Kidney (tissue), 22 donors: ENCODE measurements at places on chromosomes 3 and 15. TPM values are rescaled to one million over a fixed set of nuclear protein-coding genes. Genes with fewer than 3 reads are reported as not detected.

DNA sequence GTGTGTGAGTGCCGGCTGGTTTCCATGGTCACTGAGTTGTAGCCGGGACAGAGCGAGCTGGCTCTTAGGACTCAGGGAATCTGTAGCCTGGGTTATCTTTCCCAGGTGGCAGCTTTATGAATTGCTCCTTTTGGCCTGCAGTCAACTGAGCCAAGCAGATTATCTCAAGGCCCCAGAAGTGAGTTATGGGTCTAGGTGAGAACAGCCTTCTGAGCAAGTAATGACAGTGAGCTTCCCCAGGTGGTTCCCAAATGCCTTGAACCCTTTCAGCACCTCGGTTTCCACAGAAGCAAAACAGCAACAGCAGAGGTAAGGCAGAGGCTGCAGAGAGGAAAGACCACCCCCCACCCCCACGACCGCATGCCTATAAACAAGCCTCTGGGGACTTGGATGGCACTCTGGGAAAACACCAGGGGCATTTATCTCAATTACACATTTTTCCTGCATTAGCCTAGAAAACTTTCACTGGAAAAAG lies 56.7 kb upstream of the DGKG start:
- no peak for DNase-seq

- DNase-seq: no peak
These were observed 517.2 kb downstream of the GBE1 start for GRCh38 chr3:81244231-81244630.

- DNase-seq: peak; percentile 72
These were observed 27.9 kb upstream of the TGFBR2 start for GRCh38 chr3:30578479-30578878.

DNA sequence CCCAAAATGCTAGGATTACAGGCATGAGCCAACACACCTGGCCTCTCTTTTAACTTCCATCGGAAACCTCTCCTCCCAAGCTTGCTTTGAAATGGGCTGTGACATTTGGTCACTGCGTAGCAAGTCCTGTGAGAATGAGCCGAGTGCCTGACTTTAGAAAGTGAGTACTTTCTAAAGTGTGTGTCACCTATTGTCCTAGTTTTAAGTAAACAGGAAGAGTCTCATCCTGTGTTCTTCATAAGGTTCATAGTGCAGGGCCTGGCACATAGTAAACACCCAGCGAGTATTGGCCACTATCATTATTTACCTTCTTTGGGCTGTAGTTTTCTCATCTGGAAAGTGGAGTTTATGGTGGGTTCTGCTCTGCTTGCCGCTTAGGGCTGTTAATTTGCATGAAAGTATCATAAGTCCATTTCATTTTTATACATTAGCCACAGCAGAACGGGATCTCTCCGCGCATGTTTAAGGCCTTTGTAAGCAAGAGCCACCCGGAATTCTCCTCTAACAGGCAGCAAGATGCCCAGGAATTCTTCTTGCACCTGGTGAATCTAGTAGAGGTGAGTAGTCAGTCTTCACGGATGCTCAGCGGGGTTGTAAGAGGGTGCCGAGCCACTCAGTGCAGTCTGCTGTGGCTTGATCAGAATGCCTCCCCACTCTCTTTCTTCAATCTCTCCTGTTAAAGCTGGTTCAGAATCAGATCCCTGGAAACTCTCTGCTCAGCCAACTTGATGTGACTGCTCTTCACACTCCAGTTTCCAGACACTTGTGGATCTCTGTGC lies 87.2 kb downstream of the USP13 start:
- no peak for DNase-seq

GRCh38 chr3:56302417-56302816 lies 165.8 kb downstream of the ERC2 start:
- no peak for DNase-seq

DNA sequence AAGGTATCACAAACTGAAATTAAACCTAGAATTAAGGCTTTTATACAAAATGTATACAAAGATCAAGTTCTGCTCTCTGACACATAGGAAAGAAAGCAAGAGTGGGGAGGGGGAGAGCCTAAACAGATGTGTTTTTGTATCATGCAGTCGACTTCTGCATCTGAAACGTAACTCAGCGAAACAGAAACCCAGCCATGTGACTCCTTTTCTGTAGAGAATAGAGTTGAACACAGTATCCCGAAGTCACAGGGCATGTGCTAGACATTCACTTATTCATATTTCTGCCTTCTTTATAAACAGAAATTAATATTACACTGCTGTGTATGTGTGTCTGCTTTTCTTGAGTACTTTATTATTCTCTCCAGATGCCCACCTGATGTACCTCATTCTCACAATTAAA lies 121.0 kb downstream of the PDZRN3 start:
- no peak for DNase-seq

GRCh38 chr15:67103432-67103831 lies 38.0 kb downstream of the SMAD3 start:
- no peak for DNase-seq

GRCh38 chr3:45865563-45865962 lies 20.8 kb upstream of the CCR9 start:
- DNase-seq: no peak

DNA sequence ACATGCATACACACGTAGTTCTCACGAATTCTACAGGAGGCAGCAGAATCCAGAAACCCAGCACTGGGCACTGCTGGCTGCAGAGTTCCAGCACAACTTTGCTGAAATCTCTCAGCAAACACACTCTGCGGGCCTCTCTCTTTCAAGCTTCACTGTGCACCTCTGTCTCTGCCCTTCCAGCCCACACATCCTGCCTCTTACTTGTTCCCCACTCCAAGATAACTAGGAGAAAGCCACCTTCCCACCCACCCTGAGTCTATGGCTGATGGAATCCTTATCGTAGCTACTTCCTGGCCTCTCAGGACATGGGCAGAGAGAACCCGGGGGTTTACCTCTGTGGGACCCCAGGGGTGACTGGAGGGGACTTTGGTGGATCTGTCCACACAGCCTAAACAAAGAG lies 11.9 kb downstream of the ANP32A start:
- no peak for DNase-seq

- DNase-seq: peak; percentile 56
These were observed 1225.9 kb upstream of the EPHA6 start for GRCh38 chr3:95588473-95588872.

DNA sequence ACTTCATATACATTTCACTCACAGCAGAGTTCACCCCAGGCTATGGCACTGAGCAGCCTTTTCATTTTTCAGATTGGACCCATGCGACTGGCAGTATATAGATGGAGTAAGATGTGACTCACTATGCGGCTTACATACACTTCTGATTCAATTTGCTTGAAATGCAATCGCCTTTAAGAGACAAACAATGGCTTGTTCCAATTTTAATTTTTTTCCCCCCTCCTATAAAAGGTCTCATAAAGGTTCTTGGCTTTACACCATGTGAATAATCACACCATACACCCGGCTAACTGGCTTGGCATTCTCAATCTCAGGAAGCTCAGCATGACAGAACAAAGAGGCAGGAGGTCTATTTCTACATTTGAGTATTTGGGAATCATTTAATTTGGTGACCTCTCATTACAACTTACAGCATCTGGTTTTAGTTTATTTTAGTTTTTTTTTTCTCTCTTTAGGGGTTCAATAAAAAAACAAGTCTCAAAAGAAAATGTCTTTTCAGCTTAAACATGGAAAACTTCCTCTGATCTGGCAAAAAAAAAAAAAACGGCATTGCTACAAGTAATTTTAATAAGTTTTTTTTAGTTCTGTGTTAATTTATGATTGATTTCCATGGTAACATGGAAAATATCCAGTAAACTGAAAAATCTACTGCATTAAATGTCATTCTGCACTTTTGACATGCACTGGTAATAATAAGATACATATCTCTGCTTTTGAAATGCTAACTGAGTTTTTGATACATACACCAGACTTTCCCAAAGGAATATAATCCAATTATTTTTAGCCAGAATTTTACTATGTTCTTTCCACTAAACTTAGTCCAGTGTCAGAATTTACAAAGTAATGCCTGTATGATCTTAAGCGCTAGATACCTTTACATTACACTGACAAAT lies 38.8 kb downstream of the GADL1 start:
- peak; percentile 22 for DNase-seq

DNA sequence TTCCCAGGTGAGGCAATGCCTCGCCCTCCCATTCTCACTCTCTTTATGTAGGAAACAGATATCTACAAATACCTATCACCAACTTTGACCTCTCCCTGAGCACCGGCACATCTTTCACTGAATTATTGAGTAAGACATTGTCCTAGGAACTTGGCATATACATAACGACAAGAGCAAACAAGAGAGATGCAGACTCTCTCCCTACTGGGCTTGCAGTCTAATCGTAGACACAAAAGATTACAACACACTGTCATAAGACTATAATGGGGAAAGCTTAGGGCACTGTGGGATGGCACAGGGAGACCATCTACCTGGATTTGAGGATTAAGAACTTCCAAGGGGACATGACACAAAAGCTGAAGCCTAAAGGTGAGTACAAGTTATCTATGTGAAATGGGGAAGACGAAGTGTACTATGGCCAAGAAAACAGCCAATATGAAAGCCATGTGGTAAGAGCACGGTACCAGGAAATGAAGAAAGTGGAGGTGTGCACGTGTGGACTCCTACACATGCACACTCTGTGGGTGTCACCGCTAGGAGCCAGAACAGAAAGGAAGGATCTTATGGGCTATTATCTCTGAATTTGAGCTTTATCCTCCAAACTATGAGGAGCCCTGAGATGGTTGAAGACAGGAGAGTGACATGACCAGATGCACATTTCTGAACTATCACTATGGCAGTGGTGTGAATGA lies 218.8 kb upstream of the STRIT1 start:
- no peak for DNase-seq

DNA sequence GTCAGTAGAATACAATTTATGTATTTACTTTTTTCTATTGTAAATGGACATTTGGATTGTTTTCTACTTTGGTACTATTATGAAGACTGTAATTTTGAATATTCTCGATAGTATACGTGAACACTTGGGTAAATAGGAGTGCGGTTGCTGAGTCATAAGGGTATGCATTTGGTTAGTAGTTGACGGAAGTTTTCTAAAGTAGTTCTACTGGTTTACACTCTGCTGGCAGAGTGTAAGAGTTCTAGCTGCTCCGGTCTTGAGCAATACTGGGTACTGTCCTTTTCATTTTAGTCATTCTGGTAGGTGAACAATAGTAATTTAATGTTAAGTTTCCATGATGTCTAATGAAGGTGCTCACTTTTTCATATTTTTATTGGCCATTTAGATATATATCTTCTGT lies 70.0 kb downstream of the MEF2A start:
- no peak for DNase-seq

DNA sequence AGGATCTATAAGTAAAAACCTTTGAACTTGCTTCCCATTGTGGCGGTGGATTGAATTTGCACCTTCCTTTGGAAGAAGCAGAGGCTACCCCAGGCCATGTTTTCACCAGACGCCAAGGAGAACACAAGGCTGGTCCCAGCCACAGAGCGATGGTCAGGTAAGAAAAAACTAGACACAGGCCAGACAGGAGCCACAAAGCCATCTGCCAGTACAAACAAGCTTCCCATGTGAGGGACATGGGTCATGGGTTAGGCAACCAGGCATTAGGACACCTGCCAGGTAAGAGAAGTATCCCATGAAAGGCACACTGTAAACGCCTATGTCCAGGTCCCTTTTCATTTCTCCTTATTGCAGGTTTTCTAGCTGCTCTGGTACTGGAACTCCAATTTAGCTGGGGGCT lies 190.2 kb downstream of the KLF13 start:
- DNase-seq: no peak

The TEX55 gene
- not detected for total RNA-seq

The VIPR1 gene
- total RNA-seq: 4.9 TPM

The ZNF774 gene
- 3.1 TPM for total RNA-seq

The MIX23 gene
- total RNA-seq: 27.9 TPM

The TRH gene
- total RNA-seq: not detected

The NT5DC2 gene
- 47.3 TPM for total RNA-seq

The FMN1 gene
- total RNA-seq: 44.8 TPM

The SLC7A14 gene
- not detected for total RNA-seq

The SPCS1 gene
- 124 TPM for total RNA-seq

The GPR156 gene
- total RNA-seq: 0.50 TPM
